NCI-H2171 treated with DMSO at 0.1 percent for 48 hours (cell line): ENCODE measurements at places on chromosomes 16 and 17.
A peak's percentile ranks its signal among the peaks of the same experiment; 100 is the strongest.

- DNase-seq, result no peak
Observed at GRCh38 chr17:78019976-78020716, 61.6 kb downstream of the TNRC6C start.

GRCh38 chr17:63557416-63557815, 7.1 kb downstream of the DCAF7 start:
- DNase-seq, result no peak

GRCh38 chr16:84741340-84741830, 41.6 kb downstream of the USP10 start:
- no peak for DNase-seq

- DNase-seq, result peak; percentile 94
Observed at GRCh38 chr17:74259667-74260524, 14.1 kb upstream of the DNAI2 start.

DNA sequence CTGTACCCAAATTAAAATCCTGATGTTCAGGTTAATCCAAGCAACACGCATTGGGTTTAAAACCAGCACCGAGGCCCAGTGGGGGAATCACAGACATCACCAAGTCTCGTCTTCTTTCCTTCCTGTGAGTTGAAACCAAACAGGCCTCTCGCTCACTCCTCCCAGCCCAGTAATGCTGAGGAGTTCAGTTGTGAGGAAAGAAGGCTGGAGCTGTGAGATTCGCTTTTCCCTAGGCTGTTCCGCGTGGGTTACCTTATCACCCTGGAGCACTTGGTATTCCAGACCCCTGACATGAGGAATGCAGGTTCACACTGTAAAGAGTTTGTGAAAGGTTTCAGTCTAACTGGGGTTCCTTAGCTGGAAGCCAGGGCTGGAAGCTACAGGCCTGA, 20.8 kb downstream of the CIBAR2 start:
- DNase-seq, result no peak

DNA sequence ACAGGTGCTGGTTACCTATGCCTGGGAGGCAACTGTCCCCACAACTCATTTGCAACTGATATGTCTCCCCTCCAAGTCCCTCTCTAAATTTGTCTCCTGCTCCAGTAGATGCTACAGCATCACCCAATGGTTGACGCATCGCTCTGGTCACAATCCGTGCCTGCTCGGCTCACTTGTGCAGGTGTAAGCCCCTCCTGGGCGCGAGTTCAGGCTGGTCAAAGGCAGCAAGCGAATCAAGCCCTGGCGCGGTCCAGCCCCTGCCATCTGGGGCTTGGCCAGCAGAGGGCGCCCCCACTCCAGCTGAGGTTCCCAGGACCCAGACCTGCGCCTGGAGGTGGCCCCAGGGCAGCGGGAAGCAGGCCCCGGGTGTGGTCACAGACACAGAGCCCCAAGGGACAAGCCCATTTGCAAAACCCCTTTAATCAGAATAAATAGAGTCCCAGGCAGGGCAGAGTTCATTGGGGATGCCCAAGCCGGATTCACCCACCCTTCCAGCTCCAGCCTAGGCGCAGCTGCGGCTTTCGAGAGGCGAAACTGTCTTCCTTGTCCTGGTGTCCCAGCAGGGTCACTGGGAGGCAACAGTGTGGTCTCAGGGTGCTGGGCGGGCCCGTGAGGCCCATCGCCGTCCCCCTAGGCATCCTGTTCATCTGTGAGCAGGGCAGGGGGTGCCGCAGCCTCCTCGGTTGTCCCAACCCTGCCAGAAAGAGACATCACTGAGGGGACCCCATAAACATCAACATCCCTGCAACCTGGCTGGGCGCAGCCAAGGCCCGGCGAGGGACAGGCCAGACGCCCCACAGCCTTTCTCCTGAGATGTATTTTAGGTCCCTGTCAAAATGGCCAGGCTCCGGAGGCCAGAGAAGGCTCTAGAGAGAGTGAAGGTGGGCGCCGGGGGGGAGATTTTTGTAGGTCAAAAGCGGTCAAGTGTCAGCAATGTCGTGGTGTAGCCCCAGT, 15.8 kb downstream of the TMC6 start:
- peak; percentile 42 for DNase-seq

DNA sequence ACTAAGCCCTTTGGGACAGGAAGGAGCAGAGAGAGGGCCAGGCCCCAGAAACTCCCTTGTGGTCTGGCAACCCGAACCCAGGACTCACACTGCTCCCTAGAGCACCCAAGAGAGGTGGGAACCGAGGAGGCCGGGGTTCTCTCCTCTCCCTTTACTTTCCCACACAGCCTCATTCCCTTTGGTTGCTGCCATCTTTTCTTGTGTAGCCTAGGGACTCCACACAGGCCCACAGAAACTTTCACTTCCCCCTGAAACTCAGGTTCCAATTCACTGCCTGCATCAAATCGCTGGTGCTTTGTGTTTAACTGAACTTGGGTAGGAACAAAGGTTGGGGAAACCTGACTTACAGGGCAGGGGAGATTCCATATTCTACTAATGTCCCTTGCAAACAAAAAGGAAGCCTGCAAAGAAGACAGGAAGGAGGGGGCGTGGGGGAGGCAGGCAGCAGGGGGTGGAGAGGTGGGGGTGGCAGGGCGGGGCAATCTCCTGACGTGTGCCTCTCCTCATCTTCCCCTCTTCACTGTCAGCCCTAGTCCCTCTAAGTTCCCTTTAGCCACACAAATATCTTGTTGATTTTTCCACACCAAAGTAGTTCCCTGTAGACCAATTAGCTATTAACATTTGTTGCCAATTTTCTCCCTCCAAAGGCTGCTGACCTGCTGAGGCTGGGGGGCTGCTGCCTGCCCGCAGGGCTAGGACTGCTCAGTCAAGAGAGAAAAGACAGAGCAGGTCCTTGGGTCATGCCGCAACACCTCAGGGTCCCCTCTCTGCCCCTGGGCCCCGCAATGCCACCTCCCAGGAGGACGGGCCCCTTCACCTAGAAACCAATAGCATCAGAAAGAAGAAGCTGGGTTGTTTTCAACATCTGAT, 8.0 kb downstream of the ST3GAL2 start:
- DNase-seq, result no peak

- no peak for DNase-seq
Observed at GRCh38 chr17:9479964-9480363, 95.7 kb downstream of the STX8 start.

GRCh38 chr17:50865868-50866260, 290 bp downstream of the TOB1 start:
- no peak for DNase-seq

- peak; percentile 69 for DNase-seq
Observed at GRCh38 chr16:87956365-87957231, 5.4 kb downstream of the BANP start.

GRCh38 chr17:75530837-75531720, 5.6 kb downstream of the LLGL2 start:
- DNase-seq, result no peak

GRCh38 chr17:72860778-72861177, 231.7 kb downstream of the SLC39A11 start:
- no peak for DNase-seq

GRCh38 chr17:66755101-66755943, 79.6 kb upstream of the CACNG5 start:
- DNase-seq, result peak; percentile 8

DNA sequence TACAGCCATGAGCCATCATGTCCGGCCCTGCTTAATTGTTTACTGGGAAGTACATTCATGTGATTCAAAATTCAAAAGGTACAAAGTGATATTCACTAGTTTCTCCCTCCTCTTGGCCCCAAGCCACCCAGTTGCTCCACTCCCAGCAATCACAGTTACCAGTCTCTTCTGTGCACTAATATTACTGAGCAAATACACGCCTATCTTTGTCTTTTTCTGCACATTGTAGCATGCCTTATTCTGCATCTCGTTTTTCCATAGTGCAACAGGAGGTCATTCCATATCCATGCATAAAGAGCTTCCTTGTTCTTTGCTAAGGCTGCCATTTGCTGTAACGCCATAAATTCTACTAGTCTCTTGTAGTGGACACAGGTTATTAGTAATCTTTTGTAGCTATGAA, 2.2 kb upstream of the ALOX15 start:
- DNase-seq, result no peak

DNA sequence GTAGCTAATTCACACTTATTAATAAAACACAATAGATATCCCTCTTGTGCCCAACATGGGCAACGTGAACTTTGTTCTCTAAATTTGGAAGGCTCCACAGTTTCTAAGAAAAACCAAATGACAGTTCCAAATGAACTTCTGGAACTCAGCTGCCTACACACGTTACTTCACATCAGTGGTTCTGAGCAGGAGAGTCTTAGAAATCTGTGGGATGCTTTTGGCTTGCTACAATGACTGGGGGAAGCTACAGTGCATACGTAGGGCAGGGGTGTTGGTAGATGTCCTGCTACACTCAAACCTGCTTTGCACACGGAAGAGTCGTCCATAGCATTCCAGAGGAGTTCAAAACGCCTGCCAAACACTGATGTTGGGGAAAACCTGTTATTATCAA, 8.0 kb downstream of the TXNDC11 start:
- DNase-seq, result no peak

DNA sequence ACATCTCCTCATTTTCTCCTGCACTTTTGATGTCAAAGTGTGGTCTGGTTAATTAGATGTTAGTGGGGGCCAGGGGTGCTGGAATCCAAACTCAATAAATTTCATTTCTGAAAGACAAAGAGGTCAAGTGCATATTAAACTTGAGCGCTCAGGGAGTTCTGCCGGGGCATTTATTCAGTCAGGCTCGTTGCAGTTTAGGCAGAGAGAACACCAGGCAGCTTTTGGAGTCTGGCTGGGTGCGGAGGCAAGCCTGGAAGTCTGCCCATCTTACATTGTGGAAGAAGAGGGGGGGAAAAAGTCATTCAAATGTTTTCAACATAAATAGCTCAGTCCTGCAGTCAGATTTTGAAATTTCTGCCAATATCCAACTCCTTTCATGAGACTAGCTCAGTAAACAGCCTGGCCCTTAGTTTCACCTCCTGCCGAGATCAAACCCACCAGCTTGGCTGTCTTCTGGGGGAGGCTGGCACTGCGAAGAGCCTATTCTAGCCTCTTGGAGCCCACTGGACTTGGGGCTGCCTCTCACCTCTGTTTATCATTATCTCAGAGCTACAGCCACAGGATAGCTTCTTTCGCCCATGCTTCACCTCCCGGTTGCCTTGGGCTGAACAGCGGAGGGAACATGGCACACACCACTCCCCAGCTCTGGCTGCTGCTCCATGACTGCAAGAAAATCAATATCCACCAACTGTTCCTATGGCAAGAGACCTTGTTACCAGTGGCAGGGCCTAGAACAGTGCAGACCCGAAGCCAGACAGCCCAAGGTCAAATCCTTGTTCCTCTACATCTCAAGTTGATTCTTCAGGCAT, 177.4 kb upstream of the CDH5 start:
- DNase-seq, result no peak

- DNase-seq, result no peak
Observed at GRCh38 chr16:8722025-8722348, 47.6 kb downstream of the ABAT start.

DNA sequence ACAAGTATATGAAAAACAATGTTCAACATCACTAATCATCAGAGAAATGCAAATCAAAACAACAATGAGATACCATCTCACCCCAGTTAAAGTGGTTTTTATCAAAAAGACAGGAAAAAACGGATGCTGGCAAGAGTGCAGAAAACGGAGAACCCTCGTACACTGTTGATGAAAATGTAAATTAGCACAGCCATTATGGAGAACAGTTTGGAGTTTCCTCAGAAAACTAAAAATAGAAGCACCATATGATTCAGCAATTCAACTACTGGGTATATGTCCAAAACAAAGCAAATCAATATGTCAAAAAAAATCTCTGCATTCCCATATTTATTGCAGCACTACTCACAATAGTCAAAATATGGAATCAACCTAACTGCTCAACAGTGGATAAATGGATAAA, 50.1 kb upstream of the CES5A start:
- DNase-seq, result no peak

DNA sequence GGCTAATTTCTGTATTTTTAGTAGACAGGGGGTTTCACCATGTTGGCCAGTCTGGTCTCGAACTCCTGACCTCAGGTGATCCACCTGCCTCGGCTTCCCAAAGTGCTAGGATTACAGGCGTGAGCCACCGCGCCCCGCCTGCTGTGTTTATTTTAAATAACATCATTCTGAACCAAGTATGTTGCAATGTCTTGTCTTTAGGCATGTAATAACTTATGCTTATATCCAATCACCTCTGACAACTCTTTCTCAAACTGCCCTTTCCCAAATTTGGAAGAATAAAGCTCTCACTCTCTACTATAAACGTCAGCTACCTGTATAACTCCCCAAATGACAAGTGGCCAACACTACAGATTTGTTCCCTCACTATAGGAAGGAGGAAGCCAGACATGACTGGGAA, 103.1 kb upstream of the FA2H start:
- no peak for DNase-seq

DNA sequence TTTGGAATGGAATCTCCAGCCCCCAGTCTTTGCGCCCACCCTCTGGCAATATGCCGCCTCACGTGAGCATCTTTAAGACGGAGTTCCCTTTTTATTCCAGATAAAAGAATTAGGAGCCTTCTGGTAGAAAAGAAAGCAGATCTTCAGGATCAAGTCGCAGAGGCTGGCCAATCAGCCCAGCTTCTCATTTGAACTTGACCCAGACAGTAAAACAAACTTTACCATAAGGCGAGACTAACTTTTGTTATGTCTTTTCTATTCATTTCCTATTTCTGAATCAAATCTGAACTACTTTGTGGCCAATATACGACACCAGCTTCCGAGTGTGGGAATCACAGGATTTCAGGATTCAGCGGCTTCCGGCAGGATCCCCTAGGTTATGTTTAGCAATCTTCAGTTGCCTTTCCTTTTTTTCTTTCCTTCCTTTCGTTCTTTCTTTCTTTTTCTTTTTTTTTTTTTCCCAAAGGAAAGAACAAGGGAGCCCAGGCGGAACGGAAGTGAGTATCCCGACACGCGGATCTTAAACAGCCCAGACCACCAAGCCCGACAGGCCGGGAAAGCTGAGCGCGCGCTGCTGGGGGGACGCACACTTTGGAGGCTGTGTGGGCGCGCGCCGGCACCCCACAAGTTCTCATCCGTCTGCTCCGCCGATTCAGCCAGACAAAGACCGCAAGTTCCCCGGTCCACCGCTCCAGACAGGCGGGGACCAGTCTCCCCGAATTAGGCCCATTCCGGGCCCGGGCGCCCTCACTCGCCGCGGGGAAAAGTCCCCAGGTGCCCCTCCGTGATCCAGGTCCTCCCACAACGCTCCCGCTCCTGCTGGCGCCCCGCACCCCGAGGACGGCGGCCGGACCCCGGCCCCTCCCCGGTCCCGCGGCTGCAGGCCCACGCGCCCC, 633 bp downstream of the TBC1D16 start:
- peak; percentile 38 for DNase-seq

DNA sequence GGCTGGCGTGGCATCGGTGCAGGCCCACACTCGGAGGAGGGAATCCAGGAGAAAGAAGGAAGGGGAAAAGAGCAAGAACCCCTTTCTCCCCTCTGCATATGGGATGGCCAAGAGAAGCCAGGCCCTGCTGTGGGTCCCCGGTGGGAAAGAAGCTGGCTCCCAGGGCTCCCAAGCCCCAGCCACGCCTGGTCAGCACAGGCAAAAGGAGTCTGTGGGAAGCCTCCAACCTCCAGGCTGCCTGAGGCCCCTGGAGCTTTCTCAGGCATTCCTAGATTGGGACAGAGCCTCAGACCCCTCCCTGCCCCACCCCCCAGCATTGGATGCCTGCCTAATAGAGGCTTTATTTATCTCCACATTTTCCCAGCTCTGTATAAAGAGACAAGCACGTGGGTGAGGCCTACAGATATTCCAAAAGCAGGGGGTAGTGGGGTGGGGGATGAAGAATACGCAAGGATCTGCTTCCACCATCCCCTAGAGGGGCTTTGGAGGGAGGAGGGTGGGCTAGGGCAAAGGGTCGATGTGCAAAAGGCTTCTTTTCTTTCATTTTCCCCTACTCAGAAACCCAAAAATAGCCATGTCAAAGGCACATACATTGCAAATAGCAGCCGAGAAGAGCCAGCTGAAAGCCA, 56.4 kb downstream of the MPRIP start:
- no peak for DNase-seq

- no peak for DNase-seq
Observed at GRCh38 chr16:73480381-73480780, 432.5 kb upstream of the ZFHX3 start.
